ENCODE measurements at places on chromosomes 3 and 15.

GRCh38 chr3:33064929-33065328 is 32.0 kb downstream of the GLB1 start:
- DNase-seq = no peak

DNA sequence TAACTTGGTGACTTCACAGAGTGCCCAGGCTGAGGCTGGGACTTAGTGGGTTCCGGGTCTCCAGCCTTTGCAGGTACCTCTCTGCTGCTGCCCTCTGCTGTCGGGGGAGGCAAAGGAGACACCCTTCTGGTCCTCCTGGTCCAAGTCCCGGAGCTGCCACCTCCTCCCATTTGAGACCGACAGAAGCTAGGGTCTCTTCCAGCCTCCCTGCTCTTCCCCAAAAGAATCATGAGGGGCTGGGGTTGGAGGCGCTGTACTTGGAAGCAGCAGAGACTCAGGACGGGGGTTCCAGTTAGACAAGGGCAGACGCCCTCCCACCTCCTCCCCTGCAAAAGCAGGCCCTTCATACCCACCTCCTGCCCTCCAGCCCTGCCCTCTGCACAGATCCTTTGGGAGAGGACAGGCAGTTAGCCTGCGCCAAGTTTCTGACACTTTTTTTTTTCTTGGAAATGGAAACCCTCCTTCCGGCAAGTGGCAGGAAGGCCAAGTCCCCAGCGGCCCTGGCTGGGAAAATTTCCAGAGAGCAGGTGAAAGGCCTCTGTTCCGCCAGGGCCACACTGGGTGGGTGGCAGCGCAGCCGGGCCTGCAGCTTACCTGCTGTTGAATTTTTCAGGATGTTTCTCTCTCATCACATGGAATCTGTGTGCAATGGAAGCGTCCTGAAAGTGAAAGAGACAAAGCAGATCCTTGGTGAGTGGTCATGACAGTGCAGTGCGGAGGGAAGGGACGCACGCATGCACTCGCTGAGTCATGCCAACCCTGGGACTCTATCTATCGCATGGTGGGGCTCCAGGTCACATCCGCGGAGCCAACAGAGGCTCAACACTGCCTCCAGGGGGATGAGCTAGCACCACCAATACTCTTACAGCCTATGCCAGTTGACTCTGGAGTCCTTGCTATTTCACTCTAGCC is 119.9 kb downstream of the DGKG start:
- peak; percentile 80 for DNase-seq

GRCh38 chr3:122936986-122937385 is 90.6 kb downstream of the SEMA5B start:
- DNase-seq = no peak

GRCh38 chr3:41836360-41837134 is 125.4 kb downstream of the ULK4 start:
- no peak for DNase-seq

GRCh38 chr3:4615750-4616149 is 122.6 kb downstream of the ITPR1 start:
- DNase-seq = no peak

DNA sequence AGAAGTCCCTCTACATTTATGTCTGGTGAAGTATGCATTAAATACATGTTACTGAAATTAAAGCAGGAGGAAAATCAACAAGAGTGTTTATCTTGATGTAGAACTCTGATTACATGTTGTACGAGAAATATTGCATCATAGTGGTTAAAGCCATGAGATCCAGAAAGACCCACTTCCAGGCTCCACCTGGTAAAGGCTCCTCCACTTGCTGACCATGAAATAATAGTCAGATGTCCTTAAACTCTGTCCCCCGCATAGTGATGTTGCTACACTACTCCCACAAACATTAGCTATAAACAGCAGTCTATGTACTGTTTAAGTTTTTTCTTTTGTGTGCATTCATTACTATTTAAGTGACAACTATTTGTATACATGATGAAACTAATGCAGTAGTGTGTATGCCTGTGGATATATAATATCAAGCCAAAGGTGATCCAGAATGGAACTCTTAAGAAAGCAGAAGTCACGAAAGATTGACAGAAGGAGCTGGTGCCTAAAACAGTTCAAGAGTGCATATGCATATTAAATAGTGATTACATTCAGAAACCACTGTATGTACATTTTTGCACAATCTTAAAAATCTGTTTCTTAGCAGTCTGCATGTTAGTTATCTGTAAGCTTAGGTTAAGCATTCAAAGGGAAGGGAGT is 264.4 kb upstream of the KCNMB2 start:
- DNase-seq = no peak

GRCh38 chr3:88742674-88743507 is 364.5 kb upstream of the EPHA3 start:
- no peak for DNase-seq

DNA sequence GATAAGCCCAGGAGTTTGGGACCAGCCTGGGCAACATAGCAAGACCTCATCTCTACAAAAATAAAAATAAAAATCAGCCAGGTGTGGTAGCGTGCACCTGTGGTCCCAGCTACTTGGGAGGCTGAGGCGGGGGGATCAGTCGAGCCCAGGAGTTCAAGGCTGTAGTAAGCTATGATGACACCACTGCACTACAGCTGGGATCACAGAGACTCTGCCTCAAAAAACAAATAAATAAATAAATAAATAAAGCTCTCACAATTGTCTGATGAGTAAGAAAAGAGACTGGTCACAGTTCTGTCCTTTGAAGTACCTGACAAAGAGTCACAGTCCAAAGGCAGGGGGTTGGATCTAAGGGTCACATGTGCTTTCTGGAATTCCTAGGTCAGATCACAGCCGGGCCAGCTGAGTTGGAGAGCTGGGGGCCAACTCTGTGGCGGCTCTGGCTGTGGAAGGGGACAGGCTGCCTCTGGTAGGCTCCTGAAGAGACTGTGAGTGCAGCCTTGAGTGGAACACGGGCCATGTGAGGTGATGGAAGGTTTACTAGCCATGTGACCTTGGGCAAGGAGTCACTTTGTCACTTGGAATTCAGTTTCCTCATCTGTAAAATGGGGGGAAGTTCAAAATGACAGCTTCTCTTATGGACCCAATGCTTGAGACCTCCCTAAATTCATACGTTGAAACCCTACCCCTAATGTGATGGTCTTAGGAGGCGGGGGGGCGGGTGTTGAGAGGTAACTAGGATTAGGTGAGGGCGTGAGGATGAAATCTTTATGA is 47.2 kb downstream of the WHAMM start:
- no peak for DNase-seq

DNA sequence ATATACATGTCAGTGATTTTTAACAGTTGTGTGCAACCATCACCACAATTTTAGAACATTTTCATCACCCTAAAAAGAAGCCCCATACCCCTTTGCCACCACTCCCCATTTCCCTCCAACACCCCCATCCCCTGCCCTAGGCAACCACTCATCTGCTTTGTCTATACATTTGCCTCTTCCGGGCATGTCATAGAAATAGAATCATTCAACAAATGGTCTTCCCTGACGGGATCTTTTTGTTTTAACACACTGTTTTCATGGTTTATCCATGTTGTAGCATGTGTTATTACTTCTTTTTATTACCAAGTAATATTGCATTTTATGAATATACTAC is 4.0 kb downstream of the VILL start:
- DNase-seq = no peak

DNA sequence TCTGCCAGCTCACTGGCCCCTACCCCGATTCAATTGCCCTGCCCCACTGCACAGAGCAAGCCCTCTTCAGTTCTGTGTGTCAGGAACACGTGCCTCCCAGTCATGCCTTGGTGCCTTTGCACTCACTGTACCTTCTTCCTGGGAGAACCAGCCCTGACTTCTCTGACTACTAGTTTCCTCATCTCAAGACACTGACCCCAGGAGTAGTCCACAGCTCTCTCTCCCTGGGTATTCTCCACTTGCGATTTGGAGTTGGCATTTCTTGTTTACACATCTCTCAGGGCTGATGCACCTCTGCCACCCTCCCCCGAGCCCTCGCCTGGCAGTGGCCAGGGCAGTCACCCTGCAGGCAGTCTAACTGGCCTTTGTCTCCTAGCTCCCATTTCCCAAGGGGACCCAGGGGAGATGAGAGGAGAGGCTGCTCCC is 5.7 kb downstream of the CISH start:
- no peak for DNase-seq

GRCh38 chr3:138042043-138042442 is 32.1 kb downstream of the CLDN18 start:
- no peak for DNase-seq

- peak; percentile 61 for DNase-seq
Observed at GRCh38 chr3:118817748-118818165, 216.9 kb downstream of the IGSF11 start.

GRCh38 chr3:40470701-40471100 is 6.2 kb upstream of the ZNF619 start:
- no peak for DNase-seq

- no peak for DNase-seq
Observed at GRCh38 chr3:119779731-119780383, 2.0 kb upstream of the NR1I2 start.

DNA sequence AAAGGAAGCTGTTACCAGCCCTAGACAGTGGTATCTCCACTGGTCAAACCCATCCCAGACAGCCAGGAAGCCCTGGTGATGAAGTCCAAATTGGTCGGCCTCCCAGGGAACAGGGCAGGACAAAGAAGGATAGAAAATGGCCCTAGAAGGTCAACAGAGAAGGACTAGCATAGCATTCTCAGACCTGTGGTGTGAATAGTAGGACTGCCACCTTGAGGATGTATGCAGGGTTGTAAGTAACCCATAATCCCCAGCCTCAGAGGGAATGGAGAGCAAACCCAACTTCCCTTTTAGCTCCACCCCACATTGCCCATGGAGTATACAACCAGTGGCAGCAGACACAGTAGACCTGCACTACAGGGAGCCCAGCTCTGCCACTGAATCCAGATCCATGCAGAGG is 68.6 kb upstream of the EIF1B start:
- no peak for DNase-seq

GRCh38 chr15:80514071-80514780 is 110.0 kb downstream of the ARNT2 start:
- no peak for DNase-seq

DNA sequence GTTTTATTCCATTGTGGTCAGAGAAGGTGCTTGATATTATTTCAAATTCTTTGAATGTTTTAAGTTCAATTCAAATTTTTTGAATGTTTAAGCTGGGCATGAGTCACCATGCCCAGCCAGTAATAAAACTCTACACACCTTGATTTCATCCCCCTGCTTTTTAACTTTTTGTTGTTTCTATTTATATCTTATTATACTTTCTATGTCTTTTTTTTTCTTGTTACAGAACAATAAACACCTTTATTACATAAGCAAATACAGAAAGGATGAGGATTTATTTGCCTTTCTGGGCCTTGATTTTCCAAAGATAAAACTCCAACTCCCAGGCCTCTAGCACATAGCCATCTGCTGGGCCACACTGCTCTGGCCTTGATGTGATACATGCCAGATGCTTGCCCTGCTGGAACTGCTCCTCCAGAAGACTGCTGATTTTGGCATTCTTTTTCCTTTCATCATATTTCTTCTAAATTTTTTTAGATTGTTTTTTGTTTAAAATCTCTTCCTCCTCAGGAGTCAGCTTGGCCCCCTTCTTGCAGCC is 14.0 kb downstream of the DNAH12 start:
- no peak for DNase-seq

- no peak for DNase-seq
Observed at GRCh38 chr3:197021231-197021630, 8.4 kb downstream of the MELTF start.

- DNase-seq = no peak
Observed at GRCh38 chr15:40182358-40183029, 21.6 kb downstream of the BUB1B start.

GRCh38 chr3:188792793-188793192 is 379.0 kb upstream of the TPRG1 start:
- no peak for DNase-seq

- DNase-seq = no peak
Observed at GRCh38 chr3:168534761-168535160, 439.0 kb upstream of the GOLIM4 start.

GRCh38 chr15:28260317-28260716 is 61.7 kb downstream of the HERC2 start:
- no peak for DNase-seq

- no peak for DNase-seq
Observed at GRCh38 chr3:191997579-191998268, 536.8 kb downstream of the PYDC2 start.

GRCh38 chr3:9172851-9173321 is 76.6 kb downstream of the SRGAP3 start:
- DNase-seq = no peak

DNA sequence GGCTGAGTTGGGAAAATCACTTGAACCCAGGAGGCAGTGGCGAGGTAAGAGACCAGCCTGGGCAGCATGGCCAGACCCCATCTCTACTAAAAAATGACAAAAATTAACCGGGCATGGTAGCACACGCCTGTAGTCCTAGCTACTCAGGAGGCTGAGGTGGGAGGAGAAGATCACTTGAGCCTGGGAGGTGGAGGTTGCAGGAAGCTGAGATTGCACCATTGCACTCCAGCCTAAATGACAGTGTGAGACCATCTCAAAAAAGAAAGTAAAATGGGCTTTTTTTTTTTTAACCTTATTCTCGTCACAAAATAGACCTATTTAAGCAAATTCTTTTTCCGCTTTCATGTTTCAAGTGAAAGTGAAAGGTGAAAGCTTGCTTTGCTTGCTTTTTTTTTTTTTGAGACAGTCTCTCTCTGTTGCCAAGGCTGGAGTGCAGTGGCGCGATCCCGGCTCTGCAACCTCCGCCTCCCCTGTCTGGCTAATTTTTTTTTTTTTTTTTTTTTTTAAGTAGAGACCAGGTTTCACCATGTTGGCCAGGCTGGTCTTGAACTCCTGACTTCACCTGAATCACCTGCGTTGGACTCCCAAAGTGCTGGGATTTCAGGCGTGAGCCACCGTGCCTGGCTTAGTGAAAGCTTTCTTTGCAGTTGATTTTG is 3.6 kb downstream of the PDIA3 start:
- DNase-seq = peak; percentile 56

DNA sequence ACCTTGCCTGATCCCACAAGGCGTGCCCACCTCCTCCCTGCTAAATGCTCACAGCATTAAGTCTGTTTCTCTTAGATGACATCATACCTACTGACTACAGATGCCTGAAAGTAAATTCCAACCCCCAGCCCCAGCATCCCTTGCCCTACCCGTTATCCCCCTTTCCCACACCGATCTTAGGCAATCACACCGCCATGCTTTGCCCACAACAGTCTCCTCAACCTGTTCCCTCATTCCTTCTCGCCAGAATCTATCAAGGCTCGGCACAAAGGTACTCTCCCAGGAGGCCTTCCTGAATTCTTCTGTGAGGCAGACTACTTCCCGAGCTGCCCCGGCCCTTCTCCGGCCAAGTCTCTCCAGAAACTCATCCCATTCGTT is 789 bp upstream of the SEC61A1 start:
- DNase-seq = no peak

DNA sequence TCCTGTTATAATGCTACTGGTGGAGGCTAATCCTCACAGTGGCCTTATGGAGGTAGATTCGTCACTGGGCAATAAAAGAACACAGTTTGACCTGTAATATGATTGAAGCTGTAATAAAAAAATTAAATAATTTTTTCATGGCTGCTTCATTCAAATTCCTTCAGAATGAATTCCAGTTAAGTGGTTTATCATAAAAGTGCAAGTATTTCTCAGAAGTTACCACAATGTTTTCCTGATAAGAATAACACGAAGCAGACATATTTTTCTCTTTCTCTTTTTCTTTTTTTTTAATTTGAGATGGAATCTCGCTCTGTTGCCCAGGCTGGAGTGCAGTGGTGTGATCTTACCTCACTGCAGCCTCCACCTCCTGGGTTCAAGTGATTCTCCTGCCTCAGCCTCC is 15.6 kb downstream of the B4GALT4 start:
- no peak for DNase-seq

- DNase-seq = no peak
Observed at GRCh38 chr15:36430726-36431265, 148.6 kb upstream of the CDIN1 start.

GRCh38 chr3:182244222-182244971 is 532.7 kb downstream of the SOX2 start:
- no peak for DNase-seq
